ENCODE measurements at places on chromosomes 1 and 21. TPM values are rescaled to one million over a fixed set of nuclear protein-coding genes. Genes with fewer than 3 reads are reported as not detected.

Gene FALEC
- not detected for total RNA-seq

DNA sequence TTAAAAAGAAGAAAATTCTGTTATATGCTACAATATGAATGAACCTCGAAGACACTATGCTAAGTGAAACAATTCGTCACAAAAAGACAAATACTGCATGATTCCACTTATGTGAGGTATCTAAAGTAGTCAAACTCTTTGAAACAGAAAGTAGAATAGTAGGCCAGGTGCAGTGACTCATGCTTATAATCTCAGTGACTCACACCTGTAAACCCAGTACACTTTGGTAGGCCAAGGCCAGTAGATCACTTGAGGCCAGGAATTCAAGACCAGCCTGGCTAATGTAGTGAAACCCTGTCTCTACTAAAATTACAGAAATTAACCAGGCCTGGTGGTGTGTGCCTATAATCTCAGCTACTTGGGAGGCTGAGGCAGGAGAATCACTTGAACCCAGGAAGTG lies 25.7 kb downstream of the EPHA10 start:
- H3K4me3 ChIP-seq = no peak overlapping the region
- H3K36me3 ChIP-seq = no peaks in the 10 kb centered on the region
- DNase-seq = no peak
- H3K27me3 ChIP-seq = no peaks in the 10 kb centered on the region
- H3K4me1 ChIP-seq = no peaks in the 10 kb centered on the region

DNA sequence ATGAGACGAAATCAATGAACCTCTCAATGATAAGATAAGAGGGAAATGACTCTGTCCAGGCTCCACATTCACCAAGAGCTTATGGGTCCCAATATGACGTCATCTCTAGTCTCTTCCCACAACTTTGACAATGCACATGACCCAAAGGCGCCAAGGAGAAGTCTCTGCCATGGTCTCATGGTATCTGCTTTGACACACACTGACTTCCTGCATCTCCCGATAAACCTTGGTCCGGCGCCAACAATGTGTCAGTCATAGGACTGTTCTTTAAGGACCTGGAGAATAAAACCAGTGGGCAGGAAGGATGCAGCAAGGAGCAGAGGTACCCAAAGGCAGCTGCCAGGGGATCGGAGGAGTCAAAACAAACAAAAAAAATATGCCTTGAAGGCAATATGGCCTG lies 46.9 kb upstream of the TMEM51 start:
- H3K4me3 ChIP-seq = no peak overlapping the region
- no peaks in the 10 kb centered on the region for H3K36me3 ChIP-seq
- no peaks in the 10 kb centered on the region for H3K4me1 ChIP-seq
- H3K27me3 ChIP-seq = no peaks in the 10 kb centered on the region
- no peak overlapping the region for H3K27ac ChIP-seq
- DNase-seq = no peak

Gene GRIK3
- 0.14 TPM for total RNA-seq

- H3K27me3 ChIP-seq = no peaks in the 10 kb centered on the region
- DNase-seq = no peak
- H3K27ac ChIP-seq = no peak overlapping the region
Observed at GRCh38 chr1:86826856-86827255, 87.1 kb downstream of the SELENOF start.

Measured in thoracic aorta (tissue), 2 donors.